Naive thymus-derived CD8-positive, alpha-beta T cell (primary cell): ENCODE measurements at places on chromosomes 6 and 20.

- DNase-seq: peak; percentile 81
Observed at GRCh38 chr6:5174244-5174643, 86.5 kb downstream of the LYRM4 start.

GRCh38 chr6:92380803-92381601, 1038.4 kb downstream of the EPHA7 start:
- no peak for DNase-seq

GRCh38 chr6:122677406-122677805, 67.2 kb downstream of the PKIB start:
- no peak for DNase-seq

GRCh38 chr6:164072240-164072666, 657.7 kb downstream of the QKI start:
- no peak for DNase-seq

GRCh38 chr20:49868538-49868937, 46.8 kb downstream of the SPATA2 start:
- DNase-seq: no peak

DNA sequence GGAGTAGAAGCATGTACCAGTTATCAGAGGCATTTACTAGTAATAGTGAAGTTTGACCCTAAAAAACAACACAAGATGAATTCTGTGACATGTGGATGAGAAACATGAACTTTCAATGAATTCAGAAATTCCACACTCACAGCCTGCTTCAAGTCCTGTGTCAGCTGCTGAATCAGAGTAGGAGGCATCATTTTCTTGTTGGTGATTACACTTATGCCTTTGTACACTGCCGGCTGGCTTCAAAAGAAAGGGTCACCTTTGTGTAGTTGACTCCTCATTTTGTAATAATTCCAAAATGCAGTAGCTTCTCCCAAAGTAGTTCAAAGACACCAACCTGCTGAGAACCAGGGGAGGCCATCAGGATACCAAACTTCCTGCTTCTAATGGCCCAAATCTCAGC, 165.5 kb downstream of the BACH2 start:
- DNase-seq: no peak

GRCh38 chr6:26623339-26623859, 26.6 kb downstream of the ABT1 start:
- no peak for DNase-seq
